ENCODE measurements at places on chromosomes 6 and 20.

DNA sequence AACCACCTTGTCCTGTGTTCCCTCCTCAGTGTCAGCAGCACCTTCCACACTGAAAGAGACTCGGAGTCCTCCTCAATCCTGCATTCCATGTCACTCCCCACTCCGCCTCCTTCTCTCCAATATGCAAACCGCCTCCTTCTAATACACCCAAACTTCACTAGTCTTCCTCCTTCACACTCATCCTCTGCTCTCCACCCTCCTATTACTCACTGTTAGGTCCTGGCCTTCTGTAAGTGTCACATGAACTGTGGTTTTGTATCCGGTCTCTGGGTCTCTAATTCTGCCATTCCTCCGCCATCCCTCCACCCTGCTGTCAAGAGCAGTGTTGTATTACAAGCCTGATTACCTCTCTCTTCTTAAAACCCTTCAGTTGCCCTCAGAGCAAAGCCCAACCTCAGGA lies 200.5 kb upstream of the CDYL start:
- no peak for DNase-seq

DNA sequence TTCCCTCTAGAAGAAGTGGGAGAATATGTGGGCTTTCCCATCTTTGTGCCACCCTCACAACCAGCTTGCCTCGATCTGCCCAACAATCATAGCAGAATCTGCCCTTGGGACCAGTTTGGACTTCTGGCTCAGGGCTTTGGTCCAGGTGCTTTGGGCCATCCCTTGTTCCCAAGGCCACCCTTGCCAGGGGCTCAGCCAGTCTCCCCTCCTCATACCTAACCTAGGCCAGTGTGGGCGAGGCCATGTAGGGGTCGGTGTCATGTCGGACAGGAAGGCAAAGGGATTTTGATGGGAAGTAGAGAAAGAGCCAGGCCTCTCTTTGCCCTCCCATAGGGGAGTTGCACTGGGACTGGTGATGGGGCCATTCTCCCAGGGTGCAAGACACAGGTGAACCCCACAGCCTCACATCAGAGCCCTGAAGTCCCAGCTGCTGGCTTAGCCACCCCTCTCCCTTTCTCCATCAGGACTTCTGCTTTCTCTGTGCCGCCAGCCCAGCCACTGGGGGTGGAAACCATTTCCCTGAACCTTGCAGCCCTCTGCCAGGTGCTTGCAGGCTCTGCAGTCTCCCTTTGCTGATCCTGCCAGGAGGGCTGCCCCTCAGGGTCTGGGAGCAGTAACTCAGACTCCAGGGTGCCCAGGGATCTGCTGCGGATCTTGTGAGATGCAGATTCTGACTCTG lies 60.7 kb downstream of the SLC24A3 start:
- no peak for DNase-seq

DNA sequence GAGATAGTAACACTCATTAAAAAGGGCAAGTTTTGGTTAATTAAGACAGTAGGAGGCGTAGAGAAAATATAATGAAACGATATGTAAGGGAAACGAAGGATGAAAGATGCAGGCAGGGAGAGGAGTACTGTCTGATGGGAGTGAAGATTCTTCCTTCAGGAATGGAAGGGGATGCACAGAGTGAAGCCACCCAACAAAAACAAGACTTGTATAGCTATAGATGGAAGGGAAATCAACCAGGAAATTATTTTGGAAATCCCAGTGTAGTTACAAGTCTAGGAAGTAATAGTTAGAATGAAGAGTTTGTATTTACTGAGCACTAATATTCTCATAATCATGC lies 19.7 kb upstream of the HLA-DRB1 start:
- no peak for DNase-seq

DNA sequence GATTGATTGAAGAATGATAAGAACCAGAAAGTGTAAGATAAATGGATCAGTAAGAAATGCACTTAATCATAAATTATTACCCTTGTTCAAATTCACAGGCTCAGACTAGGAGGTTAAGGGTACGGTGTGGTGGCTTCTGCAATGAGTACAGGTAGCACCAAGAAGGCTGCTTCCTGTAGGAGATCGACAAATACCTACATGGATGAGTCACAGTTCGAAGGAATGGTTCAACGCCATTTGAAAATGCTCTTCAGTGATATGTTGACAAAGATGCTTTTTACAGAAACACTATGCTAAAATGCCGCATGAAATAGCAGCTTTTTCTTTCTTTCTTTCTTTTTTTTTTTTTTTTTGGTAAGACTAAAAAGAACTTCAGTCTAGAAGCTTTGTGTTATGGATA lies 116.2 kb downstream of the DTNBP1 start:
- no peak for DNase-seq

DNA sequence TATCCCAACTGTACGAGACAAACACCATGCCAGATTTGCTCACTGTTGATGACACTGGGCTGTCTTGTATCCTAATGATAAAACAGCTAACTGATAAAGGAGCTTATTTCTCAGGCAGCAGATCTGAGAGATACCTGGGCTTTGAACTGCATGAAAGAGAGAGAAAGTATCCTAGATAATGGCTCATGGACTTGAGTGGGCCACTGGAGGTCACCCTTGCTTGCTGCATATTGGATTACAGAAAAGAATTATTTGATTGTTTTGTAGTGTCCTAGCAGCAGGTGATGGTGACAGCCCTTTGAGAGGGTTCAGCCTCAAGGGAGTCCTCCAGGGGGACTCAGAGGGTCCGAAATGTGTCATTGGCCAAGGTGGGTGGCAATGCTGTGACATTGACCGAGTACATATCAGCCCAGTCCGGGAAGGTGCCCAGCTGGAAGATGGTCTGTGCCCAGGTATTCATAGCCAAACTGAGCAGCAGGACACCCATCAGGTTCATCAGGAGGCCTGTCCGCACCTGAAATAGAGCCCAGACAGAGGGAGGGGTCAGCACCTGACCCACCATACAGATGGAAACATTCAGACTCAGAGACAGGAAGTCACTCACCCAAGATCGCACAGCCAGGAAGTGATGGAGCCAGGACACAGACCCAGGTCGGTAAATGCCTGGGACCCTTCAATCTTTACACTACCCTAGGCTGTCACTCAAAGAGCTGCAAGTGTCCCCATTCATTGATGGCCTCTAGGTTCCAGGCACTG lies 9.4 kb upstream of the OCSTAMP start:
- DNase-seq: no peak
